ENCODE measurements at places on chromosomes 12 and 14. TPM values are rescaled to one million over a fixed set of nuclear protein-coding genes. Genes with fewer than 3 reads are reported as not detected.

DNA sequence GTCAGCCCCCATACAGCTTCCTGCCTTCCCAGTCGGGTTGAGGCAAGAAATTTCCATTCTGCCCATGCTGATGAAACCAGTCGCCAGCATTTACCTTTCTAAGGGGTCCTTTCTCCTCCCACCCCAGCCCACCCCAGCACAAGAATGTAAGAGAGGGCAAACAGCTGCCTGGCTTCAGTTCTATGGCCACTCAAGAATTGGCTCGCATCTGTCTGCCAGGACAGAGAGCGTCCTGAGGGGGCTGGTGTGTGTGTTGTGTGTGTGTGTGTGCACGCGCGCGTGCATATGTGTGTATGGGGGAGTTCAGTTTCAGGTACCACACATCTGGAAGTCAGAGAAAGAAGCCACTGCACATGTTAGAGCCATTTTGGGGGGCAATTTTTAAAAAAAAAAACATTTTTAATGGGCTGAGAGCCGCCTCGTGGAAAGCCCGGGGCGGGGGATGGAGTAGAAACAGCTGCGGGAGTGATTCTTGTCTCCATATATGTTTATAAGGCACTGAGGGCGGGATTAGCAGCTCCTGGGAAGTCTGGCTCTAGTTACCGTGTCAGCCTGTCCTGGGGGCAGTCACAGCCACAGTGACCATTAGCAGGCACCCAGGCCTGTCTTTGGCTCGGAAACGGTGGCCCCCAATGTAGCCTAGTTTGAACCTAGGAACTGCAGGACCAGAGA, at the start of gene WNT5B:
Gene WNT5B (plus strand): TSS at position 566 of the 672 bp plus-strand sequence. CDS start 2,124 bp downstream, outside the sequence.
- no peak for DNase-seq

DNA sequence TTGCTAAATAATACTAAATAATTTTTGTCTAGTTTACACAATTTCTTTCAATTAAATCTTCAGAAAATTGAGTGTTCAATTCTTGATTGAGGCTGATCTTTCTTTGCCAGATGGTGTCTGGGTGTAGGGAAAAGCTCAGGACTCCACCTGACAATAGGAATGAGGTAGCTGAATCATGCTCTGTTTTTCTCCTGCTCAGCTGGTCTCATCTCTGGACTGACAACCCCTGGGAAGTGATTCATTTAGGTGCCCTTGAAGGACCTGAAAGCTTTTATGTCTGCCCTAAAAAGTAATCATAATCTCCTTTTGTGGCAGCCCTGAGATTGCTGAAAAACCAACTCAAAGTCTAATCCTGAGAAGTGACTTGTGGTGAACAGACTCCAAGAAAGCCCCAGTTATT, 255.4 kb downstream of the ETNK1 start:
- no peak for DNase-seq

DNA sequence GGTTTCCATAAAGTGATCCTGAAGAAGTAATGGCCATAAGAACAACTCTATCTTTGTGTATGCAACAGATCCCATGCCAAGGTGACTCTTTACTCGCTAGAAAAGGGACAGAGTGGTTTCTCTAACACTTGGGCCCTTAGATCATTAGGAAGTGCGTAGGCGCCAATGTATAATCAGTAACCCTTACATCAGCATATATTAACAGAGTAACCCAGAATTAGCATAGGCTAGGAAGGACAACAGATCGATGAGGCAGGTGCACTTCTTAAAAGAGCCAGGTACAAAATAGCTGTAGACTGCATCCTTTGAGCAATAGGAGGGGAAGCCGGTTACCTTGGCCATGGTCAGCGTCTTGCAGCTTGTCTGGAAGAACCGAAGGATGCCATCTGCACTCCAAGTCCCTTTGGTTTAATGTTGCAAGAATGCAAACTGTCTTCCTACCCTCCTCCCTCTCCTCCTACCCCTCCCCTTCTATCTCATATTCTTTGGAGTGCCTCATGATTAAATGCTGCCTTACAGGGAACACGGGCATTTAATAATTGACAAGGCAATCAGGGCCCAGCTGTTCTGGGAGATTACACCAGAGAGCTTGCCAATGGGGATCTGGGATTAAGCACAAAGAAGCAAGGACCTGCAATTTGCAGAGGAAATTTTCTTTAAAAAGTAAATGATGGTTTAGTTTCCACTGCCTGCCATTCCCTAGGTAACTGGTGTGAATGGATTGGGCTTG, 8.0 kb downstream of the GSG1 start:
- no peak for DNase-seq

DNA sequence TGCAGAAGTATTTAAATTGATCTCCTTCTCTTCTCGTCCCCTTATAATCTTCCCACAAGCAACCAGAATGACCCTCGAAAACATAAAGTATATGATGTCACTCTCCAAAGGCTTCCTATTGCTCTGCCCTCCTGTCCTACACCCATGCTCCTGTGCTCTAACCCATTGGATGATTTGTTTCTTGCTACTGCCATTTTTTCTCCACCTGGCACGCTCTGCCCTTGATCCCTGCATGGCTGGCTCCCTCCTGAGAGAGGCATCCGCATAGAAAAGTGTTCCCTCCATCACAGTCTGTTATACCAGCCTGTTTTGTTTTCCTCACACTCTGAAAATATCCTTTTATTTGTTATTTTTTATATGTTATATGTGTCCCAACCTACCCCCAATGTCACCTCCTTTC, 19.8 kb downstream of the MYRFL start:
- DNase-seq = no peak

DNA sequence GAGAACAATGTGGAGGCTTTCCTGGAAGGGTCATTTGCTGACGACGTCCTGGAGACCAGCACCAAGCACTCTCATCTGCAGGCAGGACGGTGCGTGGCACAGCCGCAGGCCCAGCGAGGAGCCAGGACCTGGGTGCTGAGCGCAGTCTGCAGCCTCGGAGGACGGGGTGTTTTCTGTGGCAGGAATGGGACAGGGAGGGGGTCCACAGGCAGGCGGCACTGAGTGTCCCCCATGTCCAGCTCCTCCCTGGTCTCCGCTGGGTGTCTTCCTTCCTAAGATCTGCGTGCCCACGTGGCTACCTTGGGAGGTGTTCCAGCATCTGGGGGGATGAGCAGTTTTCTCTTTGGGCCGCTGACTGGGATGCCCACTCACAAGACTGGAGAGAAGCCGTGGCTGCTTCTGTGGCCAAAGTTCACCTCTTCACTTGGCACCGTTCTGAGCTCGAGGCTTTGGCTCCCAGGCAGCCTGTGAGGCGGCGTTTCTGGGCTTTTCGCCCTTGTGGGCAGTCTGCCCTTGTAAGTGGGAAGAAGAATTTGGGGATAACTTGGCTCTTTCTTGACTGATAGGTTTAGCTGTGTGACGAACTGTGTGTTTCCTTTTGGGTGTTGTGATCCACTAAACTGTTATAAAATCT, 72.2 kb downstream of the NOC4L start:
- DNase-seq = no peak

GRCh38 chr12:91074154-91074709, 16.4 kb upstream of the KERA start:
- DNase-seq = no peak

- no peak for DNase-seq
Observed at GRCh38 chr12:11592484-11592883, 57.0 kb upstream of the ETV6 start.

- DNase-seq = no peak
Observed at GRCh38 chr12:94379479-94380113, 80.1 kb downstream of the CEP83 start.

DDIT3 gene
- 22.7 TPM for total RNA-seq

RNASE1 gene
- total RNA-seq = not detected

SLC5A8 gene
- not detected for total RNA-seq

Measured in activated CD4-positive, alpha-beta memory T cell treated with anti-CD3 and anti-CD28 coated beads, Interleukin-2, amount 10 ng/mL, durations not matched to agents 7 days and 5 days (primary cell).